ENCODE measurements at places on chromosomes 12 and 14.

GRCh38 chr14:102998393-102998792, 59.0 kb downstream of the CDC42BPB start:
- peak; percentile 25 for DNase-seq
- no peaks in the 10 kb centered on the region for H3K27me3 ChIP-seq
- H3K4me3 ChIP-seq: no peak overlapping the region

- no peak for DNase-seq
- H3K4me1 ChIP-seq: peaks cover 12% of the 10 kb centered on the region
- H3K27ac ChIP-seq: no peak overlapping the region
- H3K27me3 ChIP-seq: no peaks in the 10 kb centered on the region
- H3K36me3 ChIP-seq: no peaks in the 10 kb centered on the region
- H3K4me3 ChIP-seq: no peak overlapping the region
Observed at GRCh38 chr12:105855361-105856047, 283.2 kb downstream of the NUAK1 start.

DNA sequence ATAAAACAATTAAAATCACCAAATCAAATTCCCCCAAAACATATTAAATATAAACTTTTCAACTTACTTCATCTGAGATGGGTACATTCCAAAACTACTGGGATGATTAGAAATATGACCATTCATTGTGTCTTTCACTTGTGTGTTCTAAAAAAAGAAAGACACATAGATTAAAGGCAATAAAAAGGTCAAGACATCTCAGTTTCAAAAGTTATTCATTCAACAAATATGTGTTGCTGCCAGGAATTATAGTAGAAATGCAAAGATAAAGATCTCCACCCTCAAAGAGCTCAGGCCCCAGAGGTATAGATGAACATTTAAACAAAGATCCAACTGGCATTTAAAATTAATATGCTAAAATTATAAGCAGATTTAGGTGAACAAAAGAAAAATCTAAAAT, 106.4 kb downstream of the EPS8 start:
- H3K27me3 ChIP-seq: no peaks in the 10 kb centered on the region
- no peak overlapping the region for H3K4me3 ChIP-seq
- no peaks in the 10 kb centered on the region for H3K4me1 ChIP-seq
- no peaks in the 10 kb centered on the region for H3K36me3 ChIP-seq
- H3K27ac ChIP-seq: no peak overlapping the region
- no peak for DNase-seq

DNA sequence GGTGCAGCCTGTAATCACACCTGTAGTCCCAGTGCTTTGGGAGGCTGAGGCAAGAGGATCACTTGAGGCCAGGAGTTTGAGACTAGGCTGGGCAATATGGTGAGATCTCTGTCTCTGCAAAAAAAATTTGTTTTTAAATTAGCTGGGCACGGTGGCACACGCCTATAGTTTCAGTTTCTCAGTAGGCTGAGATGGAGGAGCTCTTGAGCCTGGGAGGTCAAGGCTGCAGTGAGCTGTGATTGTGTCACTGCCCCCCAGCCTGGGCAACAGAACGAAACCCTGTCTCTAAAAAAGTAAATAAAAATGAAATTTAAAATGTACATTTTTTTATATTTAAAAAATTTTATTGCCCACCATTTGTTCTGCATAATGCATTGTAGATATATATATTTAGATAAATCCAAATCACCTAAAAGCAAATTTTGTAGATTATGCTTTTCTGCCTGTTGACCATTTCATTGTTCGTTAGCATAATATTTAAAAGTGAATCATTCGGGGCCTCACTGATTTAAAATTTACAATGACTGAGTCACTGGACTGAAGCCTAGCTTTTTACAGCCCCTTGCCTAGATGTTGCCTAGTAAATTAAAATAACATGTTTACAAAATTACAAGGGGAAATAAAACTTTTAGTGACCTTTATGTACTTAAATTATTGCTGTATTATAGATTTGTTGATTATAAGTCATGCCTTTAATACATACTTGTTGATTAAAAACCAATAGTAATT, 87.9 kb downstream of the USP15 start:
- no peaks in the 10 kb centered on the region for H3K4me1 ChIP-seq
- peaks cover 4% of the 10 kb centered on the region for H3K36me3 ChIP-seq
- H3K4me3 ChIP-seq: no peak overlapping the region
- DNase-seq: no peak
- no peaks in the 10 kb centered on the region for H3K27me3 ChIP-seq

DNA sequence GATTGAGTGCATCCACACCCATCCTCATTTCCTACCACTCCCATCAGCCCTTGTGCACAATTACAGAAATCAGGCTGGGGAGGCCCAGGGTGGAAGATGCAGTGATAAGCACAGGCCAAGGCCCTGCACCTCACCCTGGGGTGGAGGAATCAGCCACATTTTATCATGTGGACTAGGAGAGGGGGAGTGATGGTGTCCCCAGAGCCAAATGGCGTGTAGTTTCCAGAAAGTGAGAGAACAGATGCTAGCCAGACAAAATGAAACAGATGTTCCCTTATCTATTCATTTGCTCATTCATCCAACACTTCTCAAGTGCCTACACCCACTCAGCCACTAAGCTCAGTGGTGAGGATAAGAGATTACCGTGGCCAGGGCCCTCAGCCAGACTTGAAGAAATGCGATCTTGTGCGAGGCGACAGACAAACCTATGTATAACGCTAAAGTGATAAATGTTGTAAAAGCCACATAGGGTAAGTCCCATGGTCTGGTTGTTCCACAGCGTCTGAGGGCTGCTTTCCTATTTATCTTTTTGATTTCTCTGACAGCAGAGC, 93.6 kb downstream of the STAB2 start:
- peak; percentile 59 for DNase-seq
- H3K4me1 ChIP-seq: no peaks in the 10 kb centered on the region
- no peak overlapping the region for H3K27ac ChIP-seq
- H3K27me3 ChIP-seq: peaks cover 15% of the 10 kb centered on the region

DNA sequence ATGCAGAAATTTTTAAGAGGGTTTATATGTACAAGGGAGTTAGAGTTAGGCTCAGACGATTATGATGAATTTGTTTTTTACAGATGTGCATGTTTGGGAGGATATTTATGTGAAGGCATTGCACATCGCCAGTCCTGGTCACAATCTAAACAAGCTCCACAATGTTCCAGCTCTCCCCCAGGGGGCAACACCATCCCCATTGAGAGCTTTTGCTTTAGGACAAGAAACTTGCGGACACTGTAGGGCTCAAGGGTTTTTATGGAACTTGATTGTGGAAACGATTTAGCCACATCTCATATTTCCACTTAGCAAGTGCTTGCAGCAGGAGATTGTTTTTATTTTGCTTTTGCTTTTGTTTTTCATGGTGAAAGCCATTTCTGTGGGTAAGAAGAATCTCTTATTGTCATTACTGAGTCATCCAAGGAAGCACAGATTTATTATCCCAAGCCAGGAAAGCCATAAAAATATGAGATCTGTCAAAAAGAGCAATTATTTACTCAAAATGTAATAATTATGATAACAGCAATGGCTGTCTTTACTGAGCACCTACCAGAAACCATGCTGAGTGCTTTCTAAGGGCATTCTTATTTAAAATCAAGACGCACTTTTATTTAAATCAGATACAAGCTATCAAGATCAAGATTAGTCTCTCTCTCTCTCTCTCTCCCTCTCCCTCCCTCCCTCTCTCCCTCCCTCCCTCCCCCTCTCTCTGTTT, 276.7 kb upstream of the SRRM4 start:
- H3K27me3 ChIP-seq: no peaks in the 10 kb centered on the region
- no peak overlapping the region for H3K27ac ChIP-seq
- H3K36me3 ChIP-seq: no peaks in the 10 kb centered on the region
- H3K4me3 ChIP-seq: no peak overlapping the region
- H3K4me1 ChIP-seq: no peaks in the 10 kb centered on the region

- H3K27ac ChIP-seq: no peak overlapping the region
- H3K27me3 ChIP-seq: no peaks in the 10 kb centered on the region
- no peaks in the 10 kb centered on the region for H3K4me1 ChIP-seq
- no peaks in the 10 kb centered on the region for H3K36me3 ChIP-seq
- DNase-seq: no peak
- no peak overlapping the region for H3K4me3 ChIP-seq
Observed at GRCh38 chr12:131171029-131171428, 217.3 kb downstream of the ADGRD1 start.
